ENCODE measurements at places on chromosomes 5 and 9.

- no peak for DNase-seq
These were observed 28.6 kb upstream of the SLCO4C1 start for GRCh38 chr5:102324714-102325113.

GRCh38 chr5:1834022-1834551, 32.9 kb downstream of the NDUFS6 start:
- DNase-seq = no peak

DNA sequence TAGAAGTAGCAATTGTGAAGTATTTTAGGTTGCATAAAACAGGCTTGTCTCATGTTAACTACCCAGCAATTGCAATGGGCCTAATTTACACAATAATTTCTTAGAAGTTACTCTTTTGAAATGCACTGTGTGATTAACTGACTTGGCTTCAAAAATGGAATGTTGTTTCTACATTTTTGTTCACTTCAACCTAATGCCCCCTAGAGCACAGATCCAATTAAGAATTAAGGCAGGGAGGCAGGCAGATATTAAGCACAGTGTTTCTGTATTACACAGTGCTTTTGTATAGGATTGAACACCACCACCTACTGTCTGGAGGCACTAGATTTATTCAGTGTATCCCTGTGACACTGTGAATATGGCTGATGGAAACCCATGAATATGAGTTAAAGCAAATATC, 302.1 kb downstream of the FBXL17 start:
- no peak for DNase-seq

GRCh38 chr9:137685741-137686420, 67.1 kb downstream of the EHMT1 start:
- no peak for DNase-seq

GRCh38 chr5:78730300-78731094, 81.9 kb upstream of the LHFPL2 start:
- DNase-seq = no peak

DNA sequence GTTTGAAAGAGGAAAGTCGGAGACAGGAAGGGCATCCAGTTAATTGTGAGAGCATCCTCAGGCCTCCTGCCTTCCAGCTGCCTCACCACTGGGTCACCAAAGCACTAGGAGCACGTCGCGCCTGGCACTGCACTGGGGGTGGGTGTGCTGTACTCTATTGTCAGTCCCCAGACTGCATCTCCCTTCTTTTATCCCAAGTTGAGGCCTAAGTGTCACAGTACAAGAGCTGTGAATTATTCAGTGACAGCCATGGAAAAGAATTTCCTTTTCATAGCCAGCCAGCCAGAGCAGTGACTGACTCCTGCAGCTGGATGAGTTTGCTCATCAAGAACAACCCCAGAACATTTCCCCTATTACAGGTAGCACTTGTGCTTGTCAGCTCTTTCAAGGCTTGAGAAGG, 16.3 kb downstream of the CLTA start:
- DNase-seq = no peak

DNA sequence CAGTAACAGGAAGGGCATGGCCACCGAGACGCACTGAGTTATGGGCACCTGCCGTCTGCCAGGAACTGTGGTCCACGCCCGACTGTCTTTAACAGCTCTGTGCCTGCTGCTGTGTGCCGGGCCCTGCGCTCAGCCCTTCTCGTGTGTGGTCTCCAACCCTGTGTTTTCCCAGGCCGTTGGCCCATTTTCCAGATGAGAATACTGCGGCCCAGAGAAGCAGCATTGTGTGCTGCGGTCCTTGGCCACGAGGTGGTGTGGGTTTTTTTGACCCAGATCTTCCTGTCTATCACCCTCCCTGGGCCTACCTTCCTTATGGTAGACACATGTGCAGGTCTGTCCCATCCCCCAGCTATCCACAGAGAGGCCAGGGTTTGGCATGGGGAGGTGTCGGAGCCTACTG, 47.0 kb downstream of the RXRA start:
- DNase-seq = no peak

- no peak for DNase-seq
These were observed 75.0 kb downstream of the NR6A1 start for GRCh38 chr9:124696101-124696500.

- DNase-seq = no peak
These were observed 191.6 kb downstream of the TENT4A start for GRCh38 chr5:6904860-6905259.

DNA sequence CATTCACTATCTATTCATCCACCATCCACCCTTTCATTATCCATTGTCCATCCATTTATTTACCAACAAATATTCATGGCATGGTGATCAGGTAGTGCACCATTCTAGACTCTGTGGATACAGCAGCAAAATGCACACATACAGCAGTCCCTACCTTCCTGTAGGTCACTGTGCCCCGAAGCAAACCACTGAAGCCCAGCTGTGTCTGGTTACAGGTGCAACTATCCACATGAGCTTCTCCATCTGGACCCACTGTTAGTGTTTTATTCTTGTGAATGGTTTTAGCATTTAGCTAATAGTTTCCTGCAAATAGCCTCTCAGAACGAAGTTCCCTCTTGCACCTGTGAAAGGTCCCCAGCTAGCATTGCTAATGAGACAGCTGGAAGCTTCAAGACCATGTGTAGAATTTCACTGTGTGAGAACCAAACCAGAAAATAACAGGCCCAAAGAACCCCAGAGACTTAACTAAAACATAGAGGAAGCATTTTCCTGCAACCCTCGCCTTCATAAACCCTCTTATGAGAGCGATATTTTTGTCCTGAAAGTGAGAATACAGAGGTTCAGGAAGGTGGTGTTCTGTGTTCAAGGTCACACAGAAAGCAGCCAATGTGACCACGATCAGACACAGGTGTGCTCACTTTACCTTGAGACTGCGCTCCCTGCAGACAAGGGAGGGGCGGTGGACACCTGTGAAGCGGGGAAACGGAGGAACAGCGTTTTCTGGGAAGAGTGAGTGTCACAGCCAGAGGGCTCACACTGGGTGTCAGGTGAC, 18.5 kb downstream of the PAEP start:
- DNase-seq = no peak

GRCh38 chr5:38453921-38454320, 102.5 kb downstream of the LIFR start:
- DNase-seq = no peak

GRCh38 chr5:14908172-14908571, 36.6 kb upstream of the ANKH start:
- DNase-seq = no peak

DNA sequence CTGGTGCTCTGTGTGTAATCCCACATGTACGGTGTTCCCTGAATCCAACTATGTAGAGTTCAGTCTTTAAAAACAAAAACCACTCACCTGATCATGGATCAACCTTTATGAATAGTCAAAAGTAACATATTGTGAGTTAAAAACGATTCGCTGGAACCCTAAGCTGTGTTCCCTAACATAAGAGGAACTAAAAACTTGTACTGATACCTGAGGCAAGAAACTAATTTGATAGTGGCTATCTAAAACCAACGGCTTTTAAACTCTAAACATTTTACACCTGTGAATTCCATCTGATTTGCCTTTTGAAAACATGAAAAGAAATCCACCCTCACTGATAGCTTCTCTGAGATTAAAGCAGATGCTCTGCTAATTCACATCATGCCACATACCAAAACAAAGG, 101.5 kb downstream of the DEPDC1B start:
- DNase-seq = no peak

GRCh38 chr5:58012102-58012501, 447.8 kb downstream of the PLK2 start:
- no peak for DNase-seq

GRCh38 chr9:136086213-136086881, 8.7 kb downstream of the NACC2 start:
- DNase-seq = no peak

- DNase-seq = no peak
These were observed 1.1 kb downstream of the ISL1 start for GRCh38 chr5:51384281-51384840.

GRCh38 chr9:24245988-24246387, 299.7 kb downstream of the IZUMO3 start:
- DNase-seq = no peak

- no peak for DNase-seq
These were observed 255.3 kb upstream of the SMARCA2 start for GRCh38 chr9:1759771-1760300.
